Cerebellar nuclear complex (tissue), 1 donor: ENCODE measurements at places on chromosomes 4 and X.

DNA sequence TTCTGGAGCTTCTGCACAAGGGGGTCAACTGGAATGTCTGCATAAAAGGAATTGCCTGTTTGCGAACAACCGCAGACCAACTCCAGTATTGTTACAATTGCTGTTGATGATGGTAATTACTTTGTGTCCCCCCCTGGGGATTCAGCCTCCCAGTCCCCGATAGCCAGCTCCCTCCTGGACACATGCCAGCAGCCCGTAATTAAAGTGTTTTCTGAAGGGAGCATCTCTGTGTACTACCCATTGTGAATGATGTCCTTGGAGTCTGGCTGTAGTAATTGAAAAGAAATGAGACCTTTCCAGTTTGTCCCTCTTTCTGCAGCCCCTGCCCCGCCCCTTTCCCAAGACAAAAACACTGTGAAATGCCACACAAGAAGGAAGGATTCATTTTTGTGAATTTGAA is 377.1 kb upstream of the LCORL start:
- no peak for DNase-seq

DNA sequence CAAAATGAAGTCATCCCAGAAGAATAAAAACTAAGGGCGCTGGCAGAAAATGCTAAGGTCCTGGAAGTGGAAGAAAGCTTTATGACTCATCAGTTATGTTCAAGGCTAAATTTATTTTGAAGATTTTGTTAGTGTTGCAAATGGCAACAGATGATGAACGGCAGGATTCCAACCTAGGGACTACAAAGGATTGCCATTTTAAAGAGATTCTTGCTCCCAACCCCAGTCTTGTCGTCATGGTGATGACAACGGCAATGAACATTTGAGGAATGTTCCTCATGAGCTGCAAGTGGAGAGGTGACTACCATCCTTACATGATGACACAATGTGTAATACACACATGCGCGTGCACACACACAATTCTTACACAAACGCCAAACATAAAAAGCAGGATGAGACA is 54.4 kb upstream of the FTHL17 start:
- DNase-seq: no peak

- no peak for DNase-seq
These were observed 130.4 kb upstream of the RADX start for GRCh38 chrX:106481341-106481740.

DNA sequence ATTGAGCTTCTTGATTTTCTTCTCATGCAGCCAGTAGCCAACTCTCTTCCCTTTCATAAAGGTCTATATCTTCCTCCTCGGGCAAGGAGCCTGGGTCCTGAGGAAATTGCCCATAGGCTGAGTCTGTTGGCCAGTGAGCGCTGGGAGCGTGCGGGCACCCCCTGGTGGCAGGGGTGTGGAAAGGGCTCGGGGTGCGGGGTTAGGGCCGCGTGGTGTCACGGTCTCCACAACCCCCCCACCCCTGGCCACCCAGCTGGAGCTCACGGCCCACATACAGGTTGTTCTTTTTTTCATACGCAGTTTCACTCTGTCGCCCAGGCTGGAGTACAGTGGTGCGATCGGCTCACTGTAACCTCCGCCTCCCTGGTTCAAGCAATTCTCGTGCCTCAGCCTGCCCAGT is 13.1 kb downstream of the RBM10 start:
- no peak for DNase-seq

- DNase-seq: no peak
These were observed 36.0 kb downstream of the LHFPL1 start for GRCh38 chrX:112643721-112644120.

- no peak for DNase-seq
These were observed 67.6 kb downstream of the MTNR1A start for GRCh38 chr4:186487726-186488125.

DNA sequence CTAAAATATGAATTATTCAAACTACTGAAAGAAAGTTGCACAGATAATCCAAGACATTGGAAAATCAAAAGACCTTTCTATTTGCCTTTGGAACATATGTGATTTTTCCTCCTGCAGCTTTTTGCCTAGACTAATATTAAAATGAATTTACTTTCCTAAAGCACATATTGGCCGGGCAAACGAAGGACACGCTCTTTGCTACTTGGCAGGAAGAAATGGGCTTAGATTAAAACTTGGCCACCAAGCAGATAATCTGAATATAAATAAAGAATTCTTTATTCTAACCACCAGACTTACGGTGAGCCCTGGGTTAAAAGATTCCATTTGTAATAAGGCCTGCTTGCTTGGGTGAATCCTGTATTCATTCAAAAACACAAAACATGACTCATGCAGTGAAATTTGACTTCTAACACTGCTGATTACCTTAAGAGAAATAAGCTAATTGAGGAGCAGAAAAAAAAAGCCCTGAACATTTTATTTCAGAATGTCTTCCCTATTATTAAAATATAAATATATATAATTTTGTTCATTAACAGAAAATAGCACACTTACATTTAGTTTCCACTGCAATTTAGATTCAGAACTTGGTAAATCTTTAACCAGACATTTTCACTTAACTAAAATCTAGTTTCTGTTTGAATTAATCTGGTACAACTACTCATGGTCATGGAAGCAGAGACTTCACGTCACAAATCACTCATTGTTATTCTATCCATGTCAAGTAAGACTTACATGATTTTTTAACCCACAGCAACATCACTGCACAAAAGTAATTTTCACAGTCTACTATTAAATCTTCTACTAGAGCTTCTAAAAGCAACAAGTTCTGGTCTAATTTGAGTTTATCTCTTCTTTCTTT is 116.1 kb upstream of the PLAC1 start:
- no peak for DNase-seq

DNA sequence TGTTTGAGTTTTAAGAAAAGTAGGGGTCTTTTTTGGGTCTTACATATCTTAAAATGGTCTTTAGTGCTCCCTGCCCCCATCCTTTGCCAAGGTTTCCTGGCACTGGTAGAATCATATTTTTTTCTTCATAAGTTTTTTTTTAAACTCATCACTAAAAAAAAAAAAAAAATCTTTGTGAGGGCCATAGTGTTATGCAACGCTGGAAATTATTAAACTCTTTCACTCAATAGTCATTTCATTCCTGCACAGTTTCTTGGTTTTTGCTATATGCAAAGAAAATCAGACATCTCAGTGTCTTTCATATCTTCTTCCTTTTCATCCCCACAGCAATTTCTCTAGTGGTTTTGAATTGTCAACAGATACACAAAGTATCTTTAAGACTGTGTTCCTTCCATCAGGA is 95.6 kb downstream of the TMA16 start:
- DNase-seq: no peak

GRCh38 chr4:81722290-81722851 is 250.7 kb upstream of the RASGEF1B start:
- peak; percentile 95 for DNase-seq

GRCh38 chrX:155094468-155095061 is 23.3 kb downstream of the BRCC3 start:
- no peak for DNase-seq

- no peak for DNase-seq
These were observed 214.9 kb downstream of the CXXC4 start for GRCh38 chr4:104279744-104280143.

- DNase-seq: no peak
These were observed 264.1 kb upstream of the GATB start for GRCh38 chr4:152024881-152025280.

- no peak for DNase-seq
These were observed 37.1 kb upstream of the ELF2 start for GRCh38 chr4:139214039-139214534.

DNA sequence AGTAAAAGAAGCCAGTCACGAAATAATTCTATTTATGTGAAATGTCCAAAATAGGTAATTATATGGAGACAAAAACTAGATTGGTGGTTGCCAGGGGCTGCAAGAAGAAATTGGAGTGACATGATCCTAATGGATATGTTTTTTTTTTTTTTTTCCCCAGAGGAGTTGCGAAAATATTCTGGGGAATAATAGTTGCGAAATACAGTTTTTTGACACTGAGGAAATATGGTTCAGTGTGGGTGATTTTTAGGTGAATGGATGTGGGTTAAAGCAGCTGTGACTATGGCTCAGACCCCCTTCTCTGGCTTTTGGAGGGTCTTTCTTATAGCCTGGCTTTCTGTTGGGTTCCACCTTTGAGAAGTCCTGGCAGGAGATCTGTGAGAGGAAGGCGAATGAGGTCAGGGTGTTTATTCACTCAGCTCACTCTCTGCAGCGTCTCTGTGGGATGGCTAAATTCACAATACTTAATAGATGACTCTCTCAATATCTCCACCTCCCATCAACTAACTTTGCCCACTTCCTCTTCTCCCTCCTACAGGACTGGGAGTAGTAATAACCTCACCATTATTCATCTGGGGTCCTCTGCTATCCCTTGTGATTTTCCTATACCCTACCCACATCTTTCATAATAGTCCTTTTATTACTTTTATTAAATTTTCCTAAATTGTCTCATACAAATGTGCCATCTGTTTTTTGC is 15.3 kb upstream of the RAB9B start:
- DNase-seq: no peak

- DNase-seq: no peak
These were observed 667.7 kb upstream of the DIPK2B start for GRCh38 chrX:45868425-45868824.

DNA sequence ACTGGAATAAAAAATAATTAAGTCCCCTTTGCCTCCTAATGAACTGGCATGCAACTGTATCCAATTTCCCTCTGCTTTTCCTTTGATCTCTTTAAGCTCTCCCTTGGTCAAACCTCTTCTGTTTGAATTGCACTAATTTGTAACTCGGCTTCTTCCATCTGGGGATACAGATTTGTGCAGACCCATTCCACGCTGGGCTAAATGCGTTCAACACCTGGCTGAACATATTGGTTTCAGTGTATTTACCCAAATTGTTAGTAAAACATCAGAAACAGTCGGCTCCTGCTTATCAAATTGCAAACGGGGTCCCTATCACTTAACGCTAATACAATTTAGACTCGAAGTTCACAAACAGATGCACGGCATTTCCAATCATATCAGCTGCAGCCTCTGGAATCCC is 124.9 kb upstream of the TAPT1 start:
- no peak for DNase-seq

- DNase-seq: no peak
These were observed 160.1 kb upstream of the GYPA start for GRCh38 chr4:144300616-144301015.

DNA sequence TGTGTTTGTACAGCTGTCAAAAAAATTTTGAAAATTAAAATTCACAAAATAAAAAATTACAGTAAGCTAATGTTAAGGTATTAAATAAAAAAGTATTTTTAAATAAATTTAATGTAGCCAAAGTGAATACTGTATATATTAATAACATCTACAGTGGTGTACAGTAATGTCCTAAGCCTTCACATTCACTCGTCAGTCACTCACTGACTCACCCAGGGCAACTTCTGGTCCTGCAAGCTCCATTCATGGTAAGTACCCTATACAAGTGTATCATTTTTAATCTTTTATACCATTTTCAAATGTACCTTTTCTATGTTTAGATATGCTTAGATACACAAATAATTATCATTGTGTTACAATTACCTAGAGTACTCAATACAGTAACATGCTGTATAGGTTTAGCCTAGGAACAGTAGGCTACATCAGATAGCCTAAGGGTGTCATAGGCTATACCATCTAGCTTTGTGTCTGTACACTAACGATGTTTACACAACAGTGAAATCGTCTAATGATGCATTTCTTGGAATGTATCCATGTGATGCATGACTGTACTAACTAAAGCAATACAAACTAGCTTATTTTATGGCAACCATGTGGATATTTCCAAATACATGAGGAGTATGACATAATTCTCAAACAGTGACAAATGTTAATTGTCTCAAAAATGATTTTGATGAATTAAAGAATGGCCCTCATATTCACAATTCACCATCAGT is 13.7 kb downstream of the DDX60 start:
- no peak for DNase-seq

GRCh38 chr4:94892051-94892450 is 134.3 kb downstream of the BMPR1B start:
- no peak for DNase-seq

GRCh38 chr4:88070031-88070430 is 62.6 kb downstream of the PKD2 start:
- no peak for DNase-seq

- no peak for DNase-seq
These were observed 158.5 kb downstream of the SHOX start for GRCh38 chrX:789096-789495.

GRCh38 chrX:109125304-109125703 is 356.6 kb downstream of the GUCY2F start:
- no peak for DNase-seq

- DNase-seq: no peak
These were observed 486.4 kb upstream of the FAT1 start for GRCh38 chr4:187209921-187210613.

DNA sequence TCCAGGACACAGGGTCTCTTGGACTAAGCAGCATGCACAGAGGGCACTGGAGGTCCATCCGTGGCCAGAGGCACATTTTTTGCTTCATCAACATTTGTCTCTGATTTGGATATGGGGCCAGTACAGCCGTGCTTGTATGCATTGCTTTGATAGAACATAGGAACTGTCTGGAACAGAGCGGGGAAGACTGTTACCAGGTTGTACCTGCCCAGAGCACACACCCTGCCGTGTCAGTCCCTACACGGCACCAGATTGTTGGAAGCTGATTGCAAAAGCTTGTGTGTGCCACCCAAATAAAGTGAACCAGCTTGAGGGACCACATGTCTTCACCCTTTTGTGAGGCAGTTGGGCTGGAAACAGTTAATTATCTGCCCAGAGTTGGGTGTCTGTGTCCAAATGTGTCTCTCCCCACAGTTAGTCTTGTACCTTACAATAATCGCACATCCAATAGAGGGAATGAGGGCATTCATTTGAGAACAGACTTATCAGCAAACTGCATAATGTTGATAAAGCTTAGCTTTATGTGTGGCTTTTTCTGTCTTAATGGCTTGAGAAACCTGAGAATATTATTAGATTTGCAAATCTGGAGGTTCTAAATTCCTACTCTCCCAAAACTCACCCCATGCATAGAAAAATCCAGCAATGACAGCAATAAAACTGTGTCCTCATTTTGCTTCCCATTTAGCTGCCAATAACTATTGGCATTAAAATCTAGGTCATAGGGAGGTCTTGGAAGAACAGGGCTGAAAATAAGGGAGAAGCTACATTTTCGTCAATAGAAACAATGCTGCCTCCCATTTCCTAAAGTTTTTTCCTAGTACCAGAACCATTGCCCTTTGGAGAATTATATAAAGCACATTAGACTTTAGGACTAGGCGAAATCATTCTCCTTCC is 21.2 kb downstream of the KLF3 start:
- no peak for DNase-seq

- no peak for DNase-seq
These were observed 29.3 kb downstream of the WDR1 start for GRCh38 chr4:10087152-10087791.

DNA sequence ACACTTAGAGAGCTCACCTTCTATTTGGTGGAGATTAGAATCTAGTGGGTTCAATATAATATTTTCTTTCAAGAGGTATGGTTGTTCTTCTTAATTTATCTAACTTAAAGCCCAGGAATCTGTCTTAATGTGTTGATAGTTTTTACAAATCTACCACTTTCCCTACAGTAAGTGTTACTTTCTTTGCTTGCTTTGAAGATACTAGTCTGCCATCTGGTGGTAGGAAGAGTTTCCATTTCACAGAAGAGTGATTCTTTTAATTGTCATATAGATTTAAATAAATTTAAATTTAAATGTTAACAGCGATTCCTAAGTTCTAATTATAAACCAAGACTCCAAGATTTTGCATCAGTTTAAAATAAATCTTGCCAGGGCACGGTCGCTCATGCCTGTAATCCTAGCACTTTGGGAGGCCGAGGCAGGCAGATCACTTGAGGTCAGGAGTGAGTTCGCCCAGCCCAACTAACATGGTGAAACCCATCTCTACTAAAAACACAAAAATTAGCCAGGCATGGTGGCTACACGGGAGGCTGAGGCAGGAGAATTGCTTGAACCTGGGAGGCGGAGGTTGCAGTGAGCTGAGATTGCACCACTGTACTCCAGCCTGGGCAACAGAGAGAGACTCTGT is 43.5 kb downstream of the NUDT9 start:
- DNase-seq: no peak
